RCC 7860 (cell line): ENCODE measurements at places on chromosomes 2 and 18.

GRCh38 chr2:233503947-233504637 lies 62.5 kb downstream of the USP40 start:
- no peak for DNase-seq

- no peak for DNase-seq
Observed at GRCh38 chr2:127575185-127575765, 39.8 kb downstream of the MYO7B start.

- DNase-seq, result no peak
Observed at GRCh38 chr2:223932816-223933800, 12.0 kb downstream of the WDFY1 start.

- DNase-seq, result no peak
Observed at GRCh38 chr18:44851856-44852621, 171.4 kb downstream of the SETBP1 start.

GRCh38 chr2:196170213-196170605 lies 1.2 kb downstream of the STK17B start:
- peak; percentile 27 for DNase-seq

DNA sequence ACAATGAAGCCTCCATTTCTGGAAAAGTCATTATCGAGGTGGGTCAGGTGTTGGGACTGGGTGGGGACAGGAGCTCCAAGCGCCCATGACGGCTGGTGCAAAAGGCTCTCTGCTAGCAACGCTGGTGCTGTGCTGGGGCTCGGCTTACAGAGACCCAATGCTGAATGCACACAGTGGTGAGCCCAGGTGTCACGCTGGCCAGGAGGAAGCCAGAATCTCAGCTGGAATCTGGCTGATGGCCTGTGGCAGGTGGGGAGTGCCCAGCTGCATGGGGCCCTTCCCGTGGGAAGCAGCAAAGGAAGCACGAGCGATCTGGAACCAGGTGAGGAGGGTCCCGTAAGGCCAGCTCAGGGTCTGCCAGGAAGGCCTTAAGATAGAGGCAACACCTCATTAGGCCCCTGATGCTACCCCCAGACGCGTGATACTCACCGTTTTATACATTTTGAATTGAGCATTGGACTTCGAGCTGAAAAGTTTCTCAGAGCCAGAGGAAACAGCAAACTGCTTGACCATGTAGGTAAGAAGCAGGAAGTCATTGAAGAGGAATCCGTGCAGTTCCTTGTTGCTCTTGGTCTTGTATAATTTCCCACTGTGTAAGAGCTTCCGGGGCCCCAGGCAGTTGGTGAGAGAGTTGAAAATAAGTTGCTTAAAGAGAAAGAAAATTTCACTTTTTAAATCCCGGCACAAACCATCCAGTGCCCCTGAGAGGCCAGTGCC lies 34.7 kb downstream of the FAM228A start:
- no peak for DNase-seq

- no peak for DNase-seq
Observed at GRCh38 chr2:190655113-190655512, 6.2 kb downstream of the NAB1 start.

- no peak for DNase-seq
Observed at GRCh38 chr2:108919571-108920373, 69.2 kb downstream of the EDAR start.

GRCh38 chr2:120984046-120984445 lies 248.4 kb downstream of the GLI2 start:
- DNase-seq, result no peak

- DNase-seq, result no peak
Observed at GRCh38 chr18:7383002-7383980, 152.4 kb downstream of the LRRC30 start.

DNA sequence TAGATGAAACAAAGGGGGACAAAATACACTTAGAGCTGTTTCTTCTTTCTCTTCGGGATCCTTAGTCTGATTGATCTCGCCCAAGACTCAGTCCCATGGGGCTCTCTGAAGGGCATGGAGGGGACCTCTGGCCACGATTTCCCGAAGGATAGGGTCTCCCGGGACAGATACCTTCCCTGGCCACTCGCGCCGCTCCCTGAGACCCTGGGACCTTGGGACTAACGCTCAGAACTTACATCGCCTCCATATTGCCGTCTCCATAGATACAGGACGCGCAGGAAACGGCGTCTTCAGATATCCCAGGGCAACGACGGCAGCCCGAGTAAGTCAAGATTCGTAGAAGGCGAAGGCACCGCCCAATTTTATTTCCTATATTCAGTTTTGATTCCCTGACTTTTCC lies at the start of gene CFAP65:
Gene CFAP65 (minus strand): TSS at position 265 of the 400 bp plus-strand sequence. CDS start 2,468 bp downstream, outside the sequence.
- DNase-seq, result no peak

DNA sequence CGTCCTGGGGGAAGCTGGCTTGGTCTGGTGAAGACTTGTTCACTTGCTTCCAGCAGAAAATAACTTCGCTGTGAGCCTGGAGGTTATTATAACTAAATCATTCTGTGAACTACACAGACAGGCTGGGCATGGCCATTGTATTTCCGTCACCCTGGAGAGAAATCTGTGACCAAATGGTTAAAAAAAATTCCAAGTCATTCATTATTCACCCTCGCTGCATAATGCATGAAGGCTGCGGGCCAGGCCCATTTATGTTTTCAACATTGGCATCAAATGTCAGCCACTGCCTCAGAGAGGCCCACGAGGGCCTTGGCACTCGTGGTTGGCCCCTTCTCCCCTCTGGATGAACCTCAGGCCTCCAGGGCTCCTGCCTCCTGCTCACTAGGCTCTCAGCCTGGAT lies 57.7 kb downstream of the RRM2 start:
- DNase-seq, result no peak

DNA sequence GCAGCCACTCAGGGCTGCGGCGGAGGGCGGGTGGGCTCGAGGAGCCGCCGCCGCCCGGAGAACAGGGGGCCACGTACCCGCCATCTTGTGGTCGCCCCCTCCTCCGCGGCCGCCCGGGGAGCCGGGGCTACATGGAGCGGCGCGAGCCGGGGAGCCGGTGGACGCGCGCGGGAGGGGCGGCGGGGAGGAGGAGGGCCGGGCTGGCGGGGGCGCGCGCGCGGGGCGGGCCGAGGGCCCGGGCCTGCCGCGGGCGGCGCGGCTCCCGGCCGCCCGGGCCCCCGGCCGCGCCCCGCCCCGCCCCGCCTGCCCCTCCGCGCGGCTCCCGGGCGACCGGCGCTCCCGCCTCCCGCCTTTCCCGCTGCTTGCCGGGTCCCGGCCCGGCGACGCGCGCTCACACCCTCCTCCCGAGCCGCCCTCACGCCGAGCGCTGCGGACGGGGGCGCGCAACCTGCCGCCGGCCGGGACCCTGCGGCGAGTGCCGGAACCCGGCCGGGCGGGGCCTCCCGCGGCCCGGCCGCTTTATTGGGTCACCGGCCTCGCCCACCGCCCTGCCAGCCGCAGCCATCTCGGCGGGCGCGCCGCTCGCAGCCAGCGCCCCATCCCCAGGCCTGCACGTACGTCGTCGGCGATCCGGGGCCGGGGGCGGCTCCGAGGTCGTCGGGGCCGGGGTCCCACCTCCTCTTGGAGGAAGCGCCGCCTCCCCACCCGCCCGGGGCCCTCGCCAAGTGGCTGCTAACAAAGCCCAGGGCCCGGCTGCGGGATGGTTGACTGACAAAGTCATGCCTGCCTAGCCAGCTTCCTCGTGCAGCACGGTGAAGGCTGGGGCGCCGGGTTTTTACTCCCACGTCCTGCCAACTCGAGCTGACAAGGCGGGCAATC lies at the start of gene PPP4R1:
Gene PPP4R1 (minus strand): TSS at position 159 of the 879 bp plus-strand sequence. CDS start 75 bp downstream, at position 84.
- DNase-seq, result peak; percentile 48

- no peak for DNase-seq
Observed at GRCh38 chr2:147867050-147867449, 22.2 kb downstream of the ACVR2A start.

GRCh38 chr2:132701810-132702209 lies 31.8 kb upstream of the LYPD1 start:
- peak; percentile 24 for DNase-seq

GRCh38 chr2:39390216-39390615 lies 46.9 kb downstream of the MAP4K3 start:
- no peak for DNase-seq

DNA sequence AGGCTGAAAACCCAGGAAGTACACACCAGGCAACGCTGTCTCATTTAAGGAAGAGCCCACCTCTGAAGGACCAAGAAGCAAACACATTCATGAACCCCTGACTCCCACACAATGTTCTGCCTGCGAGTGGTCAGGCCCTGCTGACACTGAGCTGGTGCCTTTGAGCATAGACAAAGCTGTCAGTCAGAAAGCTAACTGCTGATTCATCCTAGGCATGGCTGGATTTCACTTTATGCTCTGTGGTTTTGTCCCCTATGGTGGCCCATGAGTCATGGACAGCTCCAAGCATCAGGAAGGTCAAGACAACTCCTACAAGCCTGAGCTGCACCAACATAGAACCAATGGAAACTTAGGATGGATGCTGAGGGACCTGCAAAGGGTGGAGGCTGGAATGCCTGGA lies 78.9 kb downstream of the UXS1 start:
- DNase-seq, result peak; percentile 98

- peak; percentile 63 for DNase-seq
Observed at GRCh38 chr2:12330916-12331315, 385.8 kb upstream of the TRIB2 start.

GRCh38 chr2:97950329-97951154 lies 45.2 kb downstream of the TMEM131 start:
- DNase-seq, result peak; percentile 81

DNA sequence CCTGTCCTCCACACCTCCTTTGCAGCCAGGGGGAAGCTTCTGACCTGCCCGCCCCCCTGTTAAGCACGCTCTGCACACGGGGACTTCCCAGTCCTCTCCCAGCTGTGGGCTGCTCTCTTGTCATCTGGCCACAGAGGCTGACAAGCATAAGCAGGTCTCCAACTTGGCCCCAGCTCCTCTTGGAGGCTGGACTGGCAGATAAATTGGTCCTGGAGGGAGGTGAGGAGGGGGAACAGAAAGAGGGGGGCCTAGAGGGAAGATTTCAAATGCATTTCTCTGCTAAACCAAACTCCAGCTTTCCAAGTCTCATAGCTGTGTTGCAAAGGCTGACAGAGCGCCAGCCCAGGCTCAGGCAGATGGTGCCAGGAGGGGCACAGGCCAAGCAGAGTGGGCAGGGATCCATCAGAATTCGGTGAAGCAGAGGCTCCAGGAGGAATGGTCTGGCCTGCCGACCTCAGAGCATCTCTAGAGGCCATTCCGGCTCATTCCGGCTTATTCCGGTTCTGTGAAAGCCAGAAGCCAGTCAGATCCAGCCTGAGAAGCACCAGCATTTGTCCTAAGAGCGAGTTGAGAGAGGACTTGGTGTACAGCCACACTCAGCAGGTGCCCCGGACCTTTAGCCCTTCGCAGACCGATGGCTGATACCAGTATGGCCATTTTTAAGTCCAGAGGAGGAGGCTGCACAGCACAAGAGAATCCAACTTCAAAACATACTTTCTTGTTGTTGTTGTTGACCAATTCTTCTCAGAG lies 508.9 kb upstream of the MYT1L start:
- no peak for DNase-seq

DNA sequence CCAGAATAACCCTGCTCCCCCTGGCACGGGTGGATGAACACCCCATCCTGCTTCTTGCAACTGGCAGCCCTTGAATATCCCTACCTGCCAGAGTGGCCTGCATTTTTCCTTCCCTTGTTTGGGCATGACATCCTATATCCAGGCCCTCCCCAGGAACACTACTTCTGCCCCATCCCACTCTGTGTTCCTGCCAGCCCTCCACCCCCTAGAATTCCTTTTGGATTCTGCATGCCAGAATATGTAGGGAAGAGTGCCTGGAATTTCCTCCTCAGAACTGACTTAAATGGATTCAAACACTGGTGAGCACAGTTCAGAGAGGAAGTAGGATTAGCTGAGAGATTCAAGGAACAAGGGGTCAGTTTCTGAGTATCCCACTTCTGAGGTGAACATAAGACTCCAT lies 123.5 kb upstream of the PELI1 start:
- no peak for DNase-seq

DNA sequence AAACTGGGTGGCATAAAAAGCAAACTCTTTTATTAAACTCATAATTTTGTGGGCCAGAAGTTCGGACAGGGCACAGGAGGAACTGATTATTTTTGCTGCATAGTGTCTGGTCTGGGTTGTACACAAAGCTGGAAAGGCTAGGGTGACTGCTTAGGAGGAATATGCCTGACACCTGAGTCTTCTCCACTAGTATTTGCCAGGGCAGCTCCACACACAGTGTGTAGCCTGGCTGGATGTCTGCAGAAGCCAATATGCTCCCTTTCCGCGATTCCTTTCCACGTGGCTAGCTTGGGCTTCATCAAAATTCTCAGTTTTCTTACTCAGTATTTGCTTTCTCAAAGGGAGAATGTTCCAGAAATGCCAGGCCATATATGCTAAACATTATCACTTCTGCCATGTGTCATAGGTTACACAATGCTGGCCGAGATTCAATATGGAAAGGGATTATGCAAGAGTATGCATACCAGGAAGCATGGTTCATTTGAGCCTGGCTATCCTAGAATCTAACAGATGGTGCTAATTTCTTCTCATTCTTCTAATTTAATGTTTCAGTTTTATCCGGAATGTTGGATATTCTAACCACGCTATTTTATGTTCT lies 142.7 kb upstream of the DOK6 start:
- DNase-seq, result no peak

DNA sequence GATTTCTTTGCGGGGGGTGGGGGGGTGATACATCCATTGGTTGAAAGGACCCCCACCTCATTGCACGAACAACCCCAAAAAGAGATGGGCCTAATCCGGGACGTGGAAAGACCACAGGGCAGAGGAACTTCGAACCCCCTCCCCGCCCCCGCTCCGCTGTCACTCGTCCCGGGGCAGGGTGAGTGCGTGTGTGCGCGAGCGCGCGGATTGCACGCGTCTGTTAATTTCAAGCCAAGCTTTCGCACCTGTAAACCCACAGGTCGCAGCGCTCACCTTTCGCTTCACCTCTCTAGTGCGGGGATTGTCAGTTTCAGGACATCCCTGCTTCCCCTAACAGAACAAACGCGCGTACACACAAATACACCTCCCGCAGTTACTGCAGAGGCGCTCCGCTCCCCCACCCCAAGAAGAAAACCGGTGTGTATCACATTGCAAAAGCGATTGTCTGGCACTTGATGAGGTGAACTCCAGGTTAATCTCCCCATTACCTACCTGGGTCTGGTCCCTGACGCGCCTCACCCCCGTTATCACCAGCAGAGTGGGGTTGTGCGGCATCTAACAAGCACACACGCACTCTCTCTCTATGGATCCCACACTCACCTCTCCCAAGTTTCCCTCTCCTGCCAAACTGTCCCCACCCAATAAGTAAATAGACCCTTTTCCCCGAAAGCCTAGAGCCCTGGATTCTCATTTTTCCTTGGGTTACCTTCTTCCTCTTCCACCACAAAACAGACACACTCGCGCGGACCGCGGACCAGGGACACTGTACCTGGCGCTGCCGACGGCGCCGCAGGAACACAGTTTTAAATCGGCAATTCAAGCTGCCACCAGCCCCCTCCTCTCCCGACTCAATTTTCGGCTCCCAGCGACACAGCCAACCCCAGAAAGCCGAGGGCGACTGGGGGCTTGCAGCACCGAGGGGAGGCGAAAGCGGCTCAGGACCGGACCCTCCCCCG lies 1.0 kb downstream of the CYP26B1 start:
- no peak for DNase-seq

DNA sequence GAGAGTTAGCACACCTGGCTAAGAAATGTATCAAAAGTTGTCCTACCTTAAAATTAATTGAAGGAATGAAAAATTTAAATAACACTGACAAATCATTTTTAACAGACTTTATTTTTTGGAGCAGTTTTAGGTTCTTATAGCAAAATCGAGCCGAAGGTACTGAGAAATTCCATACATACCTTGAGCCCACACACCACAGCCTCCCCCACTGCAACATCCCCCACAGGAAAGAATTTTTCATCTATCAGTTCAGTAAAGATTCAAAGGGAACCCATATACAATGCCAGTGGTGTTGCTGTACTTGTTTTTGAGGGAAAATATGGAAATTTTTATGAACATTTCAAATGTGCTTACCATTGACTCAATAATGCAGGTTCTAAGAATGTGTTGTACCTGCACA lies 169.8 kb upstream of the HS6ST1 start:
- DNase-seq, result no peak
